ENCODE measurements at places on chromosomes 1 and 21.

GRCh38 chr1:87956750-87957149 lies 628.1 kb downstream of the LMO4 start:
- no peak for DNase-seq

GRCh38 chr1:42172381-42173133 lies 8.0 kb upstream of the GUCA2A start:
- no peak for DNase-seq

DNA sequence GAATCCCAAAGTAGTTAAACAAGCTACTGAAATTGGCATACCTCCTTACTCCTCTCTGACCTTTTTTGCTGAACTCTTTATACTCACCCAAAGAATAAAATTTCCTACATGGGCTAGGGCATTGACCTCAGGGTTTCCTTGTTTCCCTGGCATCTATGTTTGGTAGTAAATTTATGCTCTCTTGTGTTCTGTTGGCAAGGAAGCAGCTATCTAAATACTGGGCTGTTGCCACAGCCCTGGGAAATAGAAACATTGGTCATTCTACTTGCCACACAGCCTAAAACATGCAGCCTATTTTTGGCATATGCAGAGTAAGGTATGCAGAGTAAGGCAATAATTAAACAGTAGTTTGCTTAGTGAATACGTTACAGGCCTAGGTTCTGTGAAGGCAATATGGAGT lies 351.4 kb downstream of the HLX start:
- no peak for DNase-seq

DNA sequence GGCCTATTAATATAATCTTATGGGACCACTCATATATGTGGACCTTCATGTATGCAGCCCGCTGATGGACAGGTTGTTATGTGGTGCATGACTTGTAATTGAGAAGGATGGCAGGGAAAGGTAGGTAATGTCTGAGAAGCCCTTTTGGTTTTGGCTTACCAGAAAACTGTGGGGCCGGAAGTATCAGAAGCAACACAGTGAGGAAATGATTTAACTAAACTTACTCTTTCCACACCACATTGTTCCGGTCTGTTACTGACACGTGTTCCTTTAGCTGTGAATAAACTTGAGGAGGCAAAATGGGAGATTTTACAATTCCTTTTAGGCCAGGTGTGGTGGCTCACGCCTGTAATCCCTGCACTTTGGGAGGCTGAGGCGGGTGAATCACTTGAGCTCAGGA lies 32.4 kb downstream of the KIF1B start:
- no peak for DNase-seq

DNA sequence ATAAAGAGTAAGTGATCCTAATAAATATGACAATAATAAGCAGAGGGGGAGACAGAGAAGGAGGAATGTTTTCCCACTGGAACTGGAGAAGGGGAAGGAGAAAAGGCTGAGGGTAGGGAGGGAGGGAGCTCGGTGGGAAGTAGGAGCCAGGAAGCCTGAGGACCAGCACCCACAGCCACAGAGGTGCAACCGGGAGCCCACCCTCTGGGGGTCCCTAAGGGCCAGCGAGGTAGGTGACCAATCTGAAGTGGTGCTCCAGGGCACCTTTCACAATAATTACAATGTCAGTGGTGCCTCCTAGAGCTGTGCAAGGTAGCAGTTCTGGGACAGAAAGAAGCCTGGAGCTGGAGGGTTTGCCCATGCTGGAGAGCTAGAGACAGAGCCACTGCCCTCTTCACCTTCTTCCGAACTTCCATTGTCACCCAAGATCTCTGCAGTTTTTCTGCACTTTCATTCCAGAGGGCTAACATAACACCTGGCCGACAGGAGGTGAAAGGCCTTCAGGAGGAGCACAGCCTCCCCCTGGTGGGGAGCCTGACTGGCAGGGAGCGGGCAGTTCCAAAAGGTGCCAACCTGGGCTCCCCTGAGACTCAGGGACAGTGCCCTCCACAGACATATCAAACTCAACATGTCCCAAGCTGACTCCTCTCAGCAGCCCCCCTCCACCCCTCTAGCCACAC lies 4.1 kb upstream of the AHCYL1 start:
- DNase-seq, result peak; percentile 34

- DNase-seq, result no peak
Measured at GRCh38 chr1:8378981-8379470, 61.1 kb downstream of the SLC45A1 start.

GRCh38 chr1:226409392-226409791 lies 1.5 kb upstream of the PARP1 start:
- DNase-seq, result no peak

- no peak for DNase-seq
Measured at GRCh38 chr1:93979040-93979717, 69.9 kb upstream of the GCLM start.

GRCh38 chr1:93554883-93555872 lies 107.3 kb downstream of the FNBP1L start:
- no peak for DNase-seq

DNA sequence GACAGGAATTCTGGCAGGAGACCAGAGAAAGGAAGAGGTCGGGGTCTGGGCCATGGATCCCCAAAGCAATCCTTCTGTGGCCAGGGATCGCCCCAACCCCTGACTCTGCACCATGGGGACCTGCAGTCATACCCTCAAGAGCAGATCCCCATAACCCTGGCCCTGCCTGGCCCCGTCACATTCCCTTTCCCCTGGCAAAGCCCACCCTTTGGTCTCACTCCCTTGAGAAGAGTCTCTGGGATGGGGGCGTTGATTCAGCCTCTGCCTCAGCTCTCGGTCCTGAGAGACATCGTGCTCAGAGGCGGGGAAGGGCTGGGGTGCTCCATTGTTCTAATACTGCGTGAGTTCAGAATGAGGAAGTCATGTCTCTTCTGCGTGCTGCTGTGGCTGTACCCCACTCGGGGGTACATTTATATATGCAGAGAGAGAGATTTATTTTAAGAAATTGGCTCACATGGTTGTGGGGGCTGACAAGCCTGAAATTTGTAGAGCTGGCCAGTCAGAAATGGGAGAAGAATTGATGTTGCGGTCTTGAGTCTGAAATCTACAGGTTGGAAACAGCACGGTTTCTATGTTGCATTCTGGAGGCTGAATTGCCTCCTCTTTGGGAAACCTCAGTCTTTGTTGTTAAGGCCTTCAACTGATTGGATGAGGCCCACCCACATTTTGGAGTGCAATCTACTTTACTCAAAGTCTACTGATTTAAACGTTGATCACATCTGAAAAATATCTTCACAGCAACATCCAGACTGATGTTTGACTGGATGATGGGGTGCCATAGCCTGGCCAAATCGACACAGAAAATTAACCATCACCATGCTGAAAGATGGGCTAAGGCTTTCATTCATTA lies 4.2 kb upstream of the PADI2 start:
- no peak for DNase-seq

DNA sequence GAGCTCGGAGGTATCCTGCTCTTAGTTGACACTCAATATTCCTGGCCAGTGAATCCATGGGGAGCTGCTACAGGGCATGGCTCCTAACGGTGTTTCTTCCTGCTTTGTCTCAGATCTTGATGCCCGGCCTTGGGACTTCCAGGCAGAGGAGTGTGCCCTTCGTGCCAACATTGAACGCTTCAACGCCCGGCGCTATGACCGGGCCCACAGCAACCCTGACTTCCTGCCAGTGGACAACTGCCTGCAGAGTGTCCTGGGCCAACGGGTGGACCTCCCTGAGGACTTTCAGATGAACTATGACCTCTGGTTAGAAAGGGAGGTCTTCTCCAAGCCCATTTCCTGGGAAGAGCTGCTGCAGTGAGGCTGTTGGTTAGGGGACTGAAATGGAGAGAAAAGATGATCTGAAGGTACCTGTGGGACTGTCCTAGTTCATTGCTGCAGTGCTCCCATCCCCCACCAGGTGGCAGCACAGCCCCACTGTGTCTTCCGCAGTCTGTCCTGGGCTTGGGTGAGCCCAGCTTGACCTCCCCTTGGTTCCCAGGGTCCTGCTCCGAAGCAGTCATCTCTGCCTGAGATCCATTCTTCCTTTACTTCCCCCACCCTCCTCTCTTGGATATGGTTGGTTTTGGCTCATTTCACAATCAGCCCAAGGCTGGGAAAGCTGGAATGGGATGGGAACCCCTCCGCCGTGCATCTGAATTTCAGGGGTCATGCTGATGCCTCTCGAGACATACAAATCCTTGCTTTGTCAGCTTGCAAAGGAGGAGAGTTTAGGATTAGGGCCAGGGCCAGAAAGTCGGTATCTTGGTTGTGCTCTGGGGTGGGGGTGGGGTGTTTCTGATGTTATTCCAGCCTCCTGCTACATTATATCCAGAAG lies 16.7 kb downstream of the ALX3 start:
- peak; percentile 63 for DNase-seq

- no peak for DNase-seq
Measured at GRCh38 chr1:236007781-236008180, 57.1 kb downstream of the NID1 start.

DNA sequence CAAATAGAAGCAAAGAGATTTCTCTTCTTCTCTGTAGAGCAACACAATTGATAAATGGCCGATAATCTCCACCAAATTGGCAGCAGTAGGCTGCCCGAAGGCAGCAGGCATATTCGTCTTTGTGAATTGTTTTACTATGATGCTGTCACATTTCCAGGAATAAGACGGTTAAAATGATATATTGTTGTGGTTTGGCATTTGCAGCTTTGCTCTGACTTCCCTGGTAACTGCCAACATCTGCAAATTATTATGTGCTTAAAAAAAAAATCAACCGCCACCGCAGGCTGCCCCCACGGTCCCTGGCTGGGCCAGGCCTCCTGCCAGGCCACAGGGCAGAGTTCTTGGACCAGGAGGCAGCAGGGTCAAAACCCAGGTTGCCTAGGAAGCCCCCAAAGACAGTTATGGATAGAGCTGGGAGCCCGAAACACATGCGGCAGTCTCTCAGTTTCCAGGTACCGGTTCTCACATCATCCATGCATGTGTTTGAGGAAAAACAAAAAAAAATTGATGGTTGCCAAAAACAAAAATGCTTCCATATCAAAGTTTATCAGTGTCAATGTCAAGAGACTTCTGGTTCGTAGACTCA lies 179.3 kb downstream of the ETS2 start:
- no peak for DNase-seq

DNA sequence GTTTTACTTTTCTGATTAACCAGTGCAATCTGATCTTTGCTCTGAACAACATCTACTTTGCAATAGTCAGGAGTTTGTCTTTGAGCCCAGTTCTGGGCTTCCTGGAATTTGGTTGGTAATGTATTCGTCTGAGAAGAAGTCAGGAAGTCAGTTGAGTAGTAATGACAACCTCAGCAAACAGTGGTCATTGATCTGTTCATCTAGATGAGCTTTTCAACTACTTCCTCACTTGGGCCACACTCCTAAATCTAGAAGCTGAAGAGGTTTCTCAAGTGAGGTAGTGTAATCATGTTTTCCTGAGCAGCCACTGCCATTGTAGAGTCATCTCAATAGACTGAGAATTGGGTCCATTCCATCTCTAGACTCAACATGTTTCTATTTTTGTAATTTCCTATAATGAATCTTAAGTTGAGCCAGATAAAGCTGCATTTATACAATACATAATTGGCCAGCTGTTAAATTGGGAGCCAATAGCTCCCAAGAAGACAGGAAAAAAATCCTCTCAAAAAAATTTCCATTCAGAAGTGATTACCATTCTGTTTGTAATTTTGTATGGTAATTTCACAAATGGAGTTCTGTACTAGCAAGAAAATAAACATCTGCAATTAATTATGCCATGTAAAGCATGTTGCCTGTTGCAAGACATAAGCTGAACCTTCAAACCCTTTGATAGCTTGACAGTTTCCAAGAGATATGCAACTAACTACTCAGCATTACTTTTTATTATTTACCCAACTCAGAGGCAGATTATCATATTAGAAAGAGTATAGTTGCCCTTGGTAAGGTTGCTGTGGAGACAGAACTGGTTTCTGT lies 49.6 kb downstream of the WDR64 start:
- DNase-seq, result no peak

DNA sequence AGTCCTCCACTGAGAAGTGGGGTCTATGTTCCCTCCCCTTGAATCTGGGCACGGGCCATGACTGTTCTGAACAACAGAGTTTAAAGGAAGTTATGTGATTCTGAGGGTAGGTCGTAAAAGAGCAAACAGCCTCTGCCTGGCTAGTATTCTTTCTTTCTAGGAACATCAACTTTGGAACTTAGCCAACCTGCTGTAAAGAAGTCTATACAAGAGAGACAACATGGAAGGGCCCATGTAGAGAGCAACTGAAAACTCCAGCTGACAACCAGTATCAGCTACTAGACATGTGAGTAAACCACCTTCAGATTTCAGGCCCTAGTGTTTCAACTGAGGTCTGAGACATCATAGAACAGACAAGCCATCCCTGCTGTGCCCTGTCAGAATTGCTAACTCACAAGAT lies 7.5 kb downstream of the SELENOF start:
- no peak for DNase-seq

DNA sequence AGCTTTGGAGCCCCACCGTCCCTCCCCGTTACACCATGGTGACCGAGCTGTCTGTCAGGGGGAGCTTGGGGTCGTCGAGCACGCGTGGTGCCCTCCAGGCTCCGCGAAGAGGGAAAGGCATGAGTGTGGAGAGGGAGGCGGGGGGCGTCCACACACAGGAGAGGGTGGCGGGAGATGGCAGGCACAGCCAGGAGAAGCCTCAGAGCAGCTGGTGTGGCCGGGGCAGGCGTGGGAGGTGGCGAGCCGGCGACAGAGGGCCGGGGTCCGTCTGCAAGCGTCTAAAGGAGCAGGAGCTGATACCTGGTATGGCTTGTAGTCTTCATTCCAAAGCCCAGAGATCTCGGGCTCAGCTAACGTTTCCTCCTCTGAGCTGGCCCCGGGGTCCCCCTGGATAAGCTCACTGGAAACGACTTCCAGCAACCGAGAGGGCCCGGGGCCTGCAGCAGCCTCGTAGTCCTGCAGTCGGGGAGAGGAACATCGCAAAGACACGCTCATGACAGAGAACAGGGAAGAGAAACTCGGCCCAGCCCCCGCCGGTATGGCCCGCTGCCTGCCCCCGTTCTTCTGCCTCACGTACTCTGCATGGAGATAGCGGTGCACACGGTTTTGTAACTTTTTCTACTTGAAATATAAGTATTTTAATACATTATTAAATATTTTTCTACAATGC lies 37.4 kb downstream of the CFAP74 start:
- DNase-seq, result no peak

DNA sequence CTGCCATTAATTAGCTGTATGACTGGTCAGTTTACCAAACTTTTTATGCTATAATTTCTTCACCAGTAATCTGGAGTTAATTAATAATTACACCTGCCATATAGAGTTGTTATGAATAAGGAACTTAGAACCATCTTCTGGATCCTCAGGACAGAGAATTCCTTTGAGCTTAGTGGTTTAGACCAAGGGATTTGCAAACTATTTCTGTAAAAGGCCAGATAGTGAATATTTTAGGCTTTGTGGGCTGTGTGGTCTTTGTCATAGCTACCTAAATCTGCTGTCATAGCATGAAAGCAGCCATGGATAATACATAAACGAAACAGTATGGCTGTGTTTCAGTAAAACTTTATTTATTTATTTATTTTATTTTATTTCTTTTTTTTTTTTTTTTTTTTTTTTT lies 9.0 kb downstream of the TIMM17A start:
- no peak for DNase-seq

GRCh38 chr1:201156819-201157218 lies 2.5 kb upstream of the TMEM9 start:
- no peak for DNase-seq

Data from CD4-positive, alpha-beta T cell treated with Interleukin-12 subunit alpha and Interleukin-12 subunit beta, for 1 hour (primary cell).